Tibial nerve (tissue), 4 donors: ENCODE measurements at places on chromosomes 5 and 9. TPM values are rescaled to one million over a fixed set of nuclear protein-coding genes. Genes with fewer than 3 reads are reported as not detected.

DNA sequence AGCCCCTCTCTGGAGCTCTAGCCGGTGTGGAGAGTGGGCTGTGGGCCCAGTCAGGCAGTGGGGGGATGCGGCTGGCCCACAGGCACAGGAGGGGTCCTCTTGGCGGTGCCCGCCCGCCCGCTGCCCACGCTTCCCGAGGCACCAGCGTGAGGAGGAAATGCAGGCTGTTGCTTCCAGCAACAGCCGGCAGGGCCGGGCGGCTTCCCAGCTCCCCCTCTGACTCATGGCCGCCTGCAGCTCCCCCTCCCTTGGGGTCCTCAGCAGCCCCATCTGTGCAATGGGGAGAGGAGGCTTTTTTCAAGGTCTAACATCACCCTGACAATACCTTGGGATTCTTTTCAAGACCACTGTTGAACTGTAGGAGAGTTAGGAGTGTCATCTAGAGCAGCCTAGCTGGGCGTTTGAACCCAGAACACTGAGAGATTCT is 10.4 kb downstream of the CXXC5 start:
- DNase-seq: no peak

The SLC46A2 gene
- total RNA-seq: not detected

- no peak for DNase-seq
Observed at GRCh38 chr5:24112420-24112819, 532.4 kb downstream of the CDH10 start.

DNA sequence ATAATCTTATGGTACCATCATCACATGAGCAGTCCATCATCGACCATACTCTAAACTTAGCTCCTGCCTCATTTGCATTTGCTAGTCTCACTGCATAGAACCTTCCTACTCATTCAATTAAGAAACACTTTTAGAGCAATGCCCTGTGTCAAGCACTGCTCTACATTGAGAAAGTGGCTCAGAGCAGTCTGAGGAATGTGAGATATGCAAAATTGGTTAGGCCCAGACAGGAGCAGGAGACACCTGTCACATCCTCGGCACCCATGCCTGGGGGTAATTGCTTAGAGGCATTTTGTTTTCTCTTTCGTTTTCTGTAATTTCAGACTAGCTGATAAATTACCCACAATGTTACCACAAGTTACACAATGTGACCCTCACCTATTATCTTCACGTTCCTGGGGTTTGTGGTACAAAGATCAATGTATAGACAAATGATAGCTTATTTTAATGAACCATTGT is 4.9 kb upstream of the RARS1 start:
- DNase-seq: no peak

The SLC24A2 gene
- total RNA-seq: not detected

GRCh38 chr5:89445106-89445745 is 562.2 kb upstream of the MEF2C start:
- DNase-seq: no peak

- DNase-seq: no peak
Observed at GRCh38 chr5:179417696-179418095, 72.4 kb upstream of the ADAMTS2 start.

- no peak for DNase-seq
Observed at GRCh38 chr5:81530919-81531318, 137.0 kb upstream of the ACOT12 start.

The RAB3C gene
- total RNA-seq: 0.98 TPM

- DNase-seq: no peak
Observed at GRCh38 chr5:102582696-102583095, 83.9 kb upstream of the SLCO6A1 start.
